Stimulated activated CD4-positive, alpha-beta T cell treated with anti-CD3 and anti-CD28 coated beads, Interleukin-1b, Interleukin-23, amount 100 ng/mL, for 1 hour (primary cell): ENCODE measurements at places on chromosomes 11 and 22.
A peak's percentile ranks its signal among the peaks of the same experiment; 100 is the strongest.

GRCh38 chr11:116563028-116563711, 209.6 kb downstream of the BUD13 start:
- DNase-seq, result no peak

DNA sequence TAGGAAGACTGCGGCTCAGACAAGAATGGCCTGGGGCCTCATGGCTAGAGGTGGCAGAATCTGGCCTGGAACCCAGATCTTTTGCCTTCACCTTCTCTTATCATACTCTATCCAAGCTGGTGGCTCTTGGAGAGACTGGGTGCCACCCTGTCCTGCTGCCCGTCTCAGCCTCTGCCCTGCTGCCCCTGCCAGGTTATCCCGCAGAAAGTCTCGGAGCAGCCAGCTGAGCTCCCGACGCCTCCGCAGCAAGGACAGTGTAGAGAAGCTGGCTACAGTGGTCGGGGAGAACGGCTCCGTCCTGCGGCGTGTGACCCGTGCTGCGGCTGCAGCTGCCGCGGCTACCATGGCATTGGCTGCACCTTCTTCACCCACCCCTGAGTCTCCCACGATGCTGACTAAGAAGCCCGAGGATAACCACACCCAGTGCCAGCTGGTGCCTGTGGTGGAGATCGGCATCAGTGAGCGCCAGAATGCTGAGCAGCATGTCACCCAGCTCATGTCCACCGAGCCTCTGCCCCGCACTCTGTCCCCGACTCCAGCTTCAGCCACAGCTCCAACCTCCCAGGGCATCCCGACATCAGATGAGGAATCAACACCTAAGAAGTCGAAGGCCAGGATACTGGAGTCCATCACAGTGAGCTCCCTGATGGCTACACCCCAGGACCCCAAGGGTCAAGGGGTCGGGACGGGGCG, 5.9 kb downstream of the INCENP start:
- no peak for DNase-seq

GRCh38 chr22:20254975-20255946, 12.9 kb downstream of the RTN4R start:
- no peak for DNase-seq

GRCh38 chr11:44596525-44597276, 31.2 kb downstream of the CD82 start:
- DNase-seq, result peak; percentile 32

- no peak for DNase-seq
Measured at GRCh38 chr11:32374261-32374711, 61.1 kb downstream of the WT1 start.

DNA sequence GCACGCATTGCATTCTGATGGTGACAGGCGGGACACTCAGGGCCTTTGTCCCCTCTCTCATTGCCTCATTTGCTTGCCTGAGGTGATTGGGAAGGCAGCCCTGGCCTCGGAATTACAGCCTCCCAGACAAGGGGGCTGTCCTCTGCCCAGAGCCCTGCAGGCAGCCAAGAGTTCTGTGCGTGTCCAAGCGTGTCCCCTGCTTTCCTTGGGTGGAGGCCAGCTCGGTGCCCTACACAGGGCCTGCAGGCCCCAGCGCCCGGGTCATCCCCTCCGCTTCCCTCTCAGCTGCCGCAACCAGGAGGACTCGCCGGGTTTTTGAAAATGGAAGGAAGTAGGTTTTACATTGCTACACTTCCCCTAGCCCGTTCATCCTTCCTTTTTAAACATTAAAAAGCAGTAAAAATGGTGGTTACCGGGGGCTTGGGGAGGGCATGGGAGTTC, 1.9 kb downstream of the GRAMD4 start:
- DNase-seq, result no peak

DNA sequence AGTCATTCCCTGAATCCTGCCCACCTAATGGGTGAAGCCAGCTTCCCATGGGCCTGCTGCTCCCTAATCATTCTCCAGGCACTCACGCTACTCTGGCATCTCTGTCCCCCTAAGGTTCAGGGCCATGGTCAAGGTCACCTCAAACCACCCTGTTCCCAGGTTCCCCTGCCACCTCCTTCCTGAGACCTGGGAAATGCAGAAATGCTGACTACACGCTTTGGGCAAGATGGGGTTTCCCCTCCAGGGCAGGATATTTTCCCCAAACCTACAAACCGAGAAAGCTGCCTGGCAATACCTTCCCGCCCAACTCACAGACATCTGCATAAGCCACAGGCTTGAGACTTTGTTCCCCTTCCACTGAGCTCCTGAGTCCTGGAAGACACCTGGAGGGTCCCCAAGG, 97.6 kb downstream of the FEZ1 start:
- DNase-seq, result no peak

DNA sequence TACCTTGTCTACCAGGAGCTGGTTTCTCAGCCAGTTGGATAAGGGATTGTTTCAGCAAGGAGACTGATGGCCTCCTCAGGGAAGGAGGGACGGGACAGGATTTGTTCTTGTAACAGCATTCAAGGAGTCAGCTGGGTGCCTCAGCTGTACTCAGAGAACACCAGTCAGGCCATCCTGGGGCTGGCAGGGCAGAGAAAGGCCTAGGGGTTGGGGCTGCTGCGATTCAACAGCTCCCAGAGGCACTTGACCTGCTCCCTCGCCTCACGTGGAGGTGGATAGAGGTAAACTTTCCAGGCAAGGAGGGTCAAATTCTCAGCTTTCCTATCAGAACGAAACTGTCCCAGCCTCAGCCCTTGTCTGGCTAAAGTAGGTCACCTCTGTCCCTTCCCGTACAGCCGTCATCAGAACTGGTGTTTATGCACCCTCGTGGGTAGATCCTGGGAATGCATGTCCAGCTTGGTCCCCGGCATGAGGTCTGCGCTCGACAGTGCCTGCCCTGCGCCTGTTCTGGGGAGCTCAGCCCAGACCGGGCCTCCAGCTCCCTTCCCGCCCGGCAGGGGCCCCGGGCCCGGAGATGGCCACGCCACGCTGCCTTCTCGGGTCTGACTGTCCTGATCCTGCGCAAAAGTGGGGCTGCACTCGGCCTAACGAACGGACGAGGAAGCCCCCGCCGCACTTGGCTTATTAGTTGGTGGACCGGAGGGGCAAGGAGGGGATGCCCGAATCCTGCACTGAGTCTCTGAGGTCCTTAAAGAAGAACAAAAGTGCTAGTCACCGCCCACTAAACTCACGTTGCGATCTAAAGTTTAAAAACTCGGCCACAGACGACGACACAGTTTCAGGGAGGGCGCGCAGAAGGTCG, 762 bp upstream of the CCDC134 start:
- DNase-seq, result no peak

- no peak for DNase-seq
Measured at GRCh38 chr11:74204701-74205100, 33.6 kb downstream of the PPME1 start.

DNA sequence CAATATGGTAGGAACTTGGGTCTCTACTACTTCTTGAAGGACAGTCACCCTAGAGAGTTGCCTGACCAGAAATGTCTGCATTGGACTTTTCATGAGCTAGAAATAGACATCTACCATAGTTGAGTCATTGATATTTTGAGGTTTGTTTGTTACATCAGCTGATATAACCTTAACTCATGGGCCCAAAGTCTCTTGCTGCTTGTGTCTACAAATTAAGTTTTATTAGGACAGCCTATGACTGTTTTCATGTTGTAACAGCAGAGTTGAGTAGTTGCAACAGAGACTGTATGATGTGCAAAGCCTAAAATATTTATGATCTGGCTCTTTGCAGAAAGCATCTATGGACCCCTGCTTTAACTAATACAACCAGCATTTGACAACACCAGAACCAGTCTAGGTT, 155.3 kb downstream of the MIAT start:
- DNase-seq, result no peak

DNA sequence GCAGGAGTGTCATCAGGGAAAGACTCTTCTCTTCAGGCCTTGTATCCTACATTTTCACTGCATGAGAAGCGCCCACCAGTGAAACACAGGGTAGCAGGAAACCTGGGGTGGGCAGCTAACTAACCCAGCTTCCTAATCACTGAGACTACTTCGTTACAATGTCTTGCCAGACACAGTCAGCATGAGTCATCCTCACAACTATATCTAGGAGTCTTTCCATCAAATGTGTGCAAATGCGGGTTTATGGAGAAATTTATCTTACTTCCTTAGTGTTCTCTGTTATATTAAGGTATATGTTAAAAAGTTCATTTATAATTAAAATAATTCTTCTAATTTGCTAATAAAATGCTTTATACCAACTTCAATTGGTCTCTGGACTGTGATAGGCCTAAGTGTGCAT, 79.9 kb upstream of the RAB1B start:
- DNase-seq, result no peak

DNA sequence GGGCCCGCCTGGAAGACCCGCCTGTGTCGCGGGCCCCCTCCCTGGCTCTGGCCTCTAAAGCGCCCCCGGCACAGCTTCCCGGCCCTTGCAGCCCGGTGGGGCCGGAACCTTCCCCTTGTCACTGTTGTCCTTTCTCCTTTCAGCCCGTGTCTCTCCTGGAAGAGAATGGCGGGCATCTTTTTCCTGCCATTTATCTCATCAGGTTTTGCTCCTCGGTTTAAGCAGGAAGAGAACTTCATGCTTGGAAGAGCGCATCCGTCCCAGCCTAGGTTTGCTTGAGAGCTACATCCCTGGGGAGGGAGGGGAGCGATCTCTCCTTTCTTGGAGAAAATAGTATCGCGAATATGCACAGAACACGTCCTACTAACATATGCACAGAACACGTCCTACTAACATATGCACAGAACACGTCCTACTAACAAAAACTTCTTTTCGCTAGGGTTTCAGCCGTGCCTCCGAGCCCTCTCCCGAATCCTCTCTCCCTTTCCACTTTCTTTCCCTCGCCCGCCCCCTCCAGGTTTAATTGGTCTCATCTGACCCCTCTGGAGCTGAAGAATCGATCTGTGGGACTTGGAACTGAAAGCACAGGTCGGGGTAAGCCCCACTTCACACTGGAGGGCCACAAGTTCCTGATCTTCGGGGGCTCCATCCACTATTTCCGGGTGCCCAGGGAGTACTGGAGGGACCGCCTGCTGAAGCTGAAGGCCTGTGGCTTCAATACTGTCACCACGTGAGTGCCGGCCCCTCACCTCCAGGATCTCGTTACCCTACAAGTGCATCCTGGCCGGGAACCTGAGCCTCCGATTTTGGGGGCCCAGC, 1.2 kb downstream of the GLB1L3 start:
- DNase-seq, result no peak

GRCh38 chr11:47248304-47248663, 330 bp downstream of the ACP2 start:
- DNase-seq, result no peak

DNA sequence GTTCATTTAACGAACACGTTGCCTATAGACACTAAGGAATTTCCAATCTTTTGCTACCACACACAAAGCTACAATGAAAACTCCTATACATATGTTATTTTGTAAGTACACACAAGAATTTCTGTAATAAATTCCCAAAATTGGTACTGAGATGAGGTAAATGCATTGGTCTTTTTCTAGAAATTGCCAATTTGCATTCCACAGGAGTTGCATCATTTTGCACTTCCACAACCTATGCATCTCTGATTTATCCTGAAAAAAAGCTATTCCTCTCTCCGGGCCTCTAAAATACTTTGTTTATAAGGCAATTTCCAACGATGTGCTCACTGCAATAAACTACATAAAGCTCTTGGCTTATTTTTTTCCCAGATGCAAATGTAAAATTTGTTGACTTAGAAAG, 24.9 kb downstream of the IMMP1L start:
- DNase-seq, result no peak

GRCh38 chr11:133107136-133107535, 425.2 kb downstream of the OPCML start:
- no peak for DNase-seq

GRCh38 chr22:34914846-34915245, 151.1 kb upstream of the ISX start:
- DNase-seq, result no peak

DNA sequence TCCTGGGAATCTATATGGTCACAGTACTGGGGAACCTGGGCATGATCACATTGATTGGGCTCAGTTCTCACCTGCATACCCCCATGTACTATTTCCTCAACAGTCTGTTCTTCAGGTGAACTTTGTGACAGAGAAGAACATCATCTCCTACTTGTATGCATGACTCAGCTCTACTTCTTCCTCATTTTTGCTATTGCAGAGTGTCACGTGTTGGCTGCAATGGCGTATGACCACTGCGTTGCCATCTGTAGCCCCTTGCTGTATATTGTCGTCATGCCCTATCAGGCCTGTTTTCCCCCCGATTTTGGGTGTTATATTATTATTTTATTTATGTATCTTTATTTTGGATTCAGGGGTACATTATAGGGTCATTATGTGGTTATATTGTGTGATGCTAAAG, 2.4 kb upstream of the OR8G1 start:
- DNase-seq, result no peak

- DNase-seq, result no peak
Measured at GRCh38 chr11:118211006-118211405, 13.8 kb downstream of the JAML start.

DNA sequence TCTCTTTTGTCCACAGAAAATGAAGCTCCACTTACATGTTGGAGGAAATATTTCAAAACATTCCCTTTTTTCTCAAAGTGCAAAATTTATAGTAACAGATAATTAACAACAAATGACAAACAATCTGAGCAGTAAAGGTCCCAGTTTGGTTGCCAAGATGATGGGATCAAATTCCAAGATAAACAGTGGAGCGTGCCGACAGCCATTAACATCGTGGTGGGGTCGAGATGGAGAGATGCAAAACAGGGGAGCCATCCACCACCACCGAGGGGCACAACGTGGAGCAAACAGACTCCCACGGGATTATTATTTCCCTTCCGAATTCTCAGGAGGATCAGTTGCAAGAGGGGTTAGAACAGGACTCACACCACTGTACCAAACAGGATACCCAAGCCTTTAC, 17.2 kb downstream of the MPPED2 start:
- no peak for DNase-seq

GRCh38 chr11:93279851-93280347, 50.6 kb upstream of the DEUP1 start:
- no peak for DNase-seq

- no peak for DNase-seq
Measured at GRCh38 chr11:60835534-60835846, 6.4 kb upstream of the CCDC86 start.

DNA sequence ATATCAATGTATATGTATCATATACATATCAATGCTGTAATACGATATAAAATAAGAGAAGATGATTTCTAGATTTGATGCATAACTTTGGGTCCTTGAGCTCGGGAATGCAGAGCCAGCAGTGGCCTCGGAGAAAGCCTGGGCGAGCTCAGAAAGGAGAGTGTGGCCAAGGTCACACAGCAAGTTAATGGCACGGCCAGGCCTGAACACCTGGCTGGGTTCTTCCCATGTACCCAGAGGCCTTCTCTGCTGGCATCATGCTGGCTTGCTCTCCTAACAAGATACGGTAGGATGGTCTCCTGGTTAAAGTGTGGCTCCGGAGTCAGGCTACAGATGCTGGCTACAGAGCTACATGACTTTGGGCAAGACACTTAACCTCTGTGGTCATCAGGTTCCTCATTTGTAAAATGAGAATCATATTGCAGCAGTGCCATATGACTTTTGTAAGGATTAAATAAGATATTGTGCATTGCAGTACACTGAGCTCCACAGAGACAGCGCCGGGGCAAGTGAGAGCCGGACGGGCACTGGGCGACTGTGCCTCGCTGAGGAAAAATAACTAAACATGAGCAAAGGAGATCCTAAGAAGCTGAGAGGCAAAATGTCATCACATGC, 29.9 kb downstream of the TPST2 start:
- DNase-seq, result no peak
